Foreskin melanocyte (primary cell): ENCODE measurements at places on chromosomes 6 and 20.

DNA sequence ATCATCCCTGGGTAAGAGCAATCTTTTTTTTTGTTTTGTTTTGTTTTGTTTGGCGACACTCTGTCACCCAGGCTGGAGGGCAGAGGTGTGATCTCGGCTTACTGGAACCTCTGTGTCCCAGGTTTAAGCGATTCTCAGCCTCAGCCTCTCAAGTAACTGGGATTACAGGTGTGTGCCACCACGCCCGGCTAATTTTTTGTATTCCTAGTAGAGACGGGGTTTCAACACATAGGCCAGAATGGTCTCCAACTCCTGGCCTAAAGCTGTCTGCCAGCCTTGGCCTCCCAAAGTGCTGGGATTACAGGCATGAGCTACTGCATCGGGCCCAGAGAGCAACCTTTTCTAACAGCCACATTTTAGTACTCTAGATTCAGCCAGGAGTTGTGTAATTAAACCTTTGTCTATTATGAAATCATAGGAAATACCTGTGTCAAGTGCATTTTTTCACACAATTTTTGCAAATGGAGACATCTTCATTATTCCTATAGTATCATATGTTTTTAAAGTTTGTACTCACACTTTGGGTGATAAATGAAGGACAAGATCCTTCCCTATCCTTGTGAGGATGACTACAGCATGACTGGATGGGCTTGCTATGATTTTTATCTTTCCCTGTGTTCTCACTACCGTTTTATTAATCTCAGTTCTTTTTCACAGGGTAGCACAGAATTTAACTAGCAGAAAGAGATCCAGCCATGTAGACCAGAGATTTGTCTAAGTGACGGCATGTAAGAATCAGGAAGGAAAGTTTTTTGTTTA, 82.6 kb downstream of the OR2B2 start:
- no peak for DNase-seq

- no peak for DNase-seq
Measured at GRCh38 chr6:138500045-138500665, 861 bp upstream of the NHSL1 start.

DNA sequence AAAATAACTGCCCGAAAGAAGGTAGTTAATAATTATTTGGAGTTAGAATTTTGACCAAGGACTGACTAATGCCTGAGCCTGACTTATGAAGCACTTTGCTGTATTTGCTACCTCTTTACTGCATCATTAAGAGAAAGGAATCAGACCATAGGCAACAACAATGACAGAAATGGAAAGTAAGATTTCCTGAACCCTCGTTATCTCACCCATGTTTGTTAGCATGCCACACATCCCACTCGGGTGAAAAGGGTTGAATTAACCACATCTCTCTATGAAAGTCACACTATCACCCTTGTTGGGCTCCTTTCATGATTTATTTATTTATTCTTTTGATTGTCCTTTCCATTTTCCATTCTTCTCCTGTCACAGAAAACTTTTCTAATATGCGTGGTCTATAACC, 59.6 kb downstream of the OLIG3 start:
- no peak for DNase-seq

DNA sequence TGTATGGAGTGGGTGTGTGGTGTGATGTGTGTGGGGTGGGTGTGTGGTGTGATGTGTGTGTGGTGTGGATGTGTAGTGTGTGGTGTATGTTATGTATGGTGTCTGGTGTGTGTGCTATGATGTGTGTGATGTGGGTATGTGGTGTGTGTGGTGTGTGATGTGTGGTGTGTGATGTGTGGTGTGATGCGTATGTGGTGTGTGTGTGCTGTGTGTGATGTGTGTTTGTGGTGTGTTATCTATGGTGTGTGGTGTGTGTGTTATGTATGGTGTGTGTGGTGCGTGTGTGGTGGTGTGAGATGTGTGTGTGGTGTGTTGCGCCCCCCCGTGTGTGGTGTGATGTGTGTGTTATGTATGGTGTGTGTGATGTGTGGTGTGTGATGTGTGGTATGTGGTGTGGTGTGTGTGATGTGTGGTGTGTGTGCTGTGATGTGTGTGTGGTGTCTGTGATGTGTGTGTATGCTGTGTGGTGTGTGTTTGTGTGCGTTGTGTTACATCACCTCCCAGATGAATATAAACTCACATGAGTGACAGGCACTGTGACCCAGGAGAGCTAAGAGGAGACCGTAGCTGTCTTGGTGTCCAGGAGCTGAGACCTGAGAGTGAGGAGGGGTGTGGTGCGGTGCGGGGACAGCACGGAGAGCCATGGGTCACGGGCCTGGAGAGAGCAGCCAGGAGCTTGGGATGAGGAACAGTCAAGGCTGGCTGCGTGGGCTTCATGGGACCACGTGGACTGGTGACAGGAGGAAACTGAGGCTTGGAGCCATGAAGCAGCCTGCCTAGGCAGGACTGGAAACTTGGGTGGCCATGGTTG, 8.8 kb downstream of the DLGAP4 start:
- no peak for DNase-seq

DNA sequence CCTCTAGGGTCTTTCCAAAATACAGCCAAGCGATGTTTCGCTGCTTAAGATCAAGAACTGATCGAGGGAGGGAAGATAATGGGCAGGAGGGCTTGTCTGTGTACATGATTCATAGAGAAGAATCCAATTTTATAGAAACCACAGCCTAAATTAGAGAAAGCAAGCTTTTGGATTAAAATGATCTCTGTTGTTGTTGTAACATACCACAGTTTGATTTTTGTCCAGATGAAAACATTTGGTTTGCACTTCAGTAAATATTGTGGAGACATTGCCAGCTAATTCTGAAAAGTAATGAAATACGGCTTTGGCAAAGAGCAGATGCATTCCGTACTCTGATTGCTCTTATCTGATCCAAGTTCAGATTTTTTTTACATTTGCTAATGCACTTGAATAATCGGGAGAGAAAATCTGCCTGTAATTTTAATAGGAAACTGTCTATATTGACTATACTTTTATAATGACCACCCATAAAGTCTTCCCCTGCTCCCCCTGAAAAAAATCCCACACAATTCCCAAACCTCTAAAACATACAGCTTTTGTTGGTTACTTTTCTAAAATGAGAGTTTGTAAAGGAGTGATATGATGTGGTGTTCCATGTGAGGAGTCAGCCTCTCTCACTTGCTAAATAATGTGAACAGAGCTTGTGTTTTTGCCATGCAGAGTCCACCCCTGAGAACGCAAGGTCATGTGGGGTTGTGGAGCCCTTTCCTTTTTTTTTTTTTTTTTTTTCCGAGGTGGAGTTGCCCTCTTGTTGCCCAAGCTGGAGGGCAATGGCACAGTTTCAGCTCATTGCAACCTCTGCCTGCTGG, 199.9 kb downstream of the DTNBP1 start:
- no peak for DNase-seq

DNA sequence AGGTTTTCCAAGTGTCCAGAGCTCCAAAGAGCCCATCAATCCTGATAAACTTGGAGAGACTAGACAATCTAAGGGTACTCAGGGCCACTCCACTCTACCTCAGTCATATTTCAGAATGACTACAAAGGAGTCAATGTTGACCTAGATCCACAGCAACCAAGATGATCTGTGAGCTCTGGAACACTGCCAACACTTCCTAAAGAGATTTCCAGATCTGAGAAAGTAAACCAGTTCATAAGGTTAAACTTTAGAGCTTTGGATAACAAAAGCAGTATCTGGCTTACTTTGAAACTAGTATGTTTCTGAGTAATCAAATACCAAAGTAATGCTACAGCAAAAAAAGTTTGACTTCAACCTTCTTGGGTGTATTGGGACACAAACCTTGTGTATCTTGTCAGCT, 122.7 kb downstream of the BTBD9 start:
- DNase-seq, result no peak

GRCh38 chr20:64242797-64243475, 12.6 kb upstream of the PCMTD2 start:
- no peak for DNase-seq
